Muscle of leg (tissue), 16 donors: ENCODE measurements at places on chromosomes 12 and 14. TPM values are rescaled to one million over a fixed set of nuclear protein-coding genes. Genes with fewer than 3 reads are reported as not detected.

GALNT16 gene
- 10.7 TPM for total RNA-seq

CCDC88C gene
- total RNA-seq: 12.5 TPM

CLEC1B gene
- total RNA-seq: 0.13 TPM

TMEM63C gene
- total RNA-seq: 0.71 TPM

ASPG gene
- total RNA-seq: 0.71 TPM

TAS2R30 gene
- 4.3 TPM for total RNA-seq

PHETA1 gene
- 5.5 TPM for total RNA-seq

EFS gene
- total RNA-seq: 20.8 TPM

EPYC gene
- 0.04 TPM for total RNA-seq

GRIP1 gene
- 2.2 TPM for total RNA-seq

FOXM1 gene
- 6.5 TPM for total RNA-seq

GRCh38 chr14:66490143-66491111 lies 4.3 kb downstream of the CCDC196 start:
- DNase-seq: no peak

GRCh38 chr14:67674139-67674479 lies 323 bp downstream of the VTI1B start:
- peak; percentile 83 for DNase-seq

DNA sequence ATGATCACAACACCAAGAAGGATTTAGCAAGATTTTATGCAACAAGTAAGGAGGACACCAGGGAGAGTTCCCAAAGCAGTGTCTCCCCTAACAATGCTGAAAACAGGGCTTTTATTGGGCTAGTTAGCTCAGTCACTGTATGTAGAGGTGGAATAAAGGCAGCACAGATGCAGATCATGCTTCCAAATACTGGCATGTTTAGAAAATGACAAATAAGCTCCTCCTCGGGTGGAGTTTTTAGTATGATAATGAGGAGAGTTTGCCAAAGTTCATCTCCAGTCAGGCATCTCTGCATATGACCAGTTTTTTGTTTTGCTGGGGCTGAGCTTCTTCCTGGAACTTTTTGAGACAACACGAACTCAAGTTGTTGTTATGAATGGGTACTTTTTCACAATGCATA lies 4.4 kb upstream of the AVPR1A start:
- DNase-seq: no peak

GRCh38 chr12:25347716-25348592 lies 97.2 kb upstream of the KRAS start:
- no peak for DNase-seq

DNA sequence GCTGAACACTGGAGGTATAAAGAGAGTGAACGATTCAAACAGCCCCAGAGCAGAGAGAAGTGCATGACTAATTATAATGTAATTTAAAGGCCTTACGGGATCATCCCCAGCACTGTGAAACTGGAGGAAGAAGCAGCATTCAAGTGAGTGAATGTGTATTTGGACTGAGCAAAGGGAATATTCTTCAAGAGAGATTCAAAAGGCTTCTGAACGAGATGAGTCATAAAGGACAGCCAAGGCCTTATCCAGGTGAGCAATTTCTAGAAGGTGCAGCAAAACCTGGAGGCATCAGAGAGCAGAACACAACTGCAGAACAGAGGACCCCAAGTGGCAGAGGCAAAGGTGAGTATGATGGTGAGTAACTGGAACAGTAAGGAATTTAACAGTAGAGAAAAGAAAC lies 127.2 kb downstream of the BCAT1 start:
- DNase-seq: no peak

- DNase-seq: peak; percentile 44
These were observed 87.2 kb downstream of the DAAM1 start for GRCh38 chr14:59275668-59276067.

GRCh38 chr12:127455347-127456265 lies 811.4 kb upstream of the TMEM132C start:
- DNase-seq: no peak

- DNase-seq: no peak
These were observed 189.7 kb upstream of the GRIN2B start for GRCh38 chr12:14171106-14171505.

DNA sequence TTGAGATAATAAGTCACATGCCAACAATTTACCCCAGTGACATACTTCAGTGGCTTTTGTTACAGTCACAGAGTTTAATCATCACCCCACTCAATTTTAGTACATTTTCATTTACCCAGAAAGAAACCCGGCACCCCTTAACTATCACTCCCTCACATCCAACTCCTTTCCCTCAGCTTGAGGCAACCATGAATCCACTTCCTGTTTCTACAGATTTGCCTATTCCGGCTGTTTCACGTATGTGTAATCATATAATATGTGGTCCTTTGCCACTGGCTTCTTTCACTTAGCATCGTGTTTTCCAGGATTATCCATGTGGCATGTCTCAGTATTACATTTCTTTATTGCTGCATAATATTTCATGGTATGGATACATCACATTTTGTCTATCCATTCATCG lies 147.5 kb downstream of the CFAP54 start:
- DNase-seq: no peak

DNA sequence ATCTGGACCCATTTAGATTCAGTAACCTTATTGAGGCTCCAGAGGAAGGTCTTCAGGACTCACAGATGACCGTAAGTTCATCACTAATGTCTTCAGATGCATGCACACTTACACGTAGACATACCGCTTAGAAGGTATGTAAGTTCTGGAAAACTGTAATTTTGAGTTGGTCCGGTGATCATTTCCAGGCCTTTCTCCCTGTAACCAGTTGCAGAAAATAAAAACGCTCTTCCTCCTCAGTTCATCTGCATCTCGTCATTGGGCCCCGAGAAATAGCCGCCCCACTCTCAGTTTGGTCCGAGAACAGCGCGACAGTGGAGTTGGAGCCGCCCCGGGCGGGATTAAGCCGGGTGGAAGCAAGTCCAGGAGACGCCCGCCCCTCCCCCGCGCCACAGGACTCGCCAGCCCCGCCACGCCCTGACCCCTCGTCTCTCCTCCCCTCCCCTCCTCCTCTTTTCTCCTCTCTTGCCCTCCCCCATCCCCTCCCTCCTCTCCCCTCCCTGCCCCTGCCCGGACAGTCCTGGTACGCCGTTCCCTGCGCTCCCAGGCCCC lies 83.7 kb downstream of the TNFAIP2 start:
- peak; percentile 95 for DNase-seq

GRCh38 chr14:52473557-52473956 lies 78.7 kb downstream of the TXNDC16 start:
- peak; percentile 56 for DNase-seq

GRCh38 chr12:68636268-68636667 lies 25.6 kb downstream of the RAP1B start:
- DNase-seq: no peak

DNA sequence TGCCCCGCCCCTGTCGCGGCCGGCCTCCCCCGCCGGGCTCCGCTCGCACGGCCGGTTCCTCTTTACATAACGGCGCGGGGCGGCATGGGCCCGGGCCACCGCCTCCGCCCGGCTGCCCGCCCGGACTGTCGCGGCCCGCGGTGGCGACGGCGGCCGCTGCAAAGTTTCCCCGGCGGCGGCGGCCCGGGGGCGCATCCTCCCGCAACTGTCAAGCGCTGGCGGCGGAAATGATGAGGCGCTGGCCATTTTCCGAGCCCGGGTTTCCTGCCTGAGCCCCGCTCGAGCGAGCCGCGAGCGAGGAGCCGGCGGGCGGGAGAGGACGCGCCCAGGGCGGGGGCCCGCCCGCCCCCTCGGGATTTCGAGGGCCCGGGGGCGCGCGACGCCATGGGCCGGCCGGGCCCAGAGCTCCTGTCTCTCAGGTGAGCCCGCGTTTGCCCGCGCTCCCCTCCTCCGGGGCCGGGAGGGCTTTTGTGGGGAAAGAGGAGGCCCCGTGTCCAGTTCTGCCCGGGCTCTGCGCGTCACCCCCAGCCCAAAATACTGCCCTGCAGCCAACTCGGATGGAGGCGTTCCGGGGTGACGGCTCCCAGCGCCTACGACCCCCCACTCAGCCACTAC lies at the start of gene SH2B3:
TSS of gene SH2B3 (plus strand) at position 65 of the 615 bp plus-strand sequence. CDS start 12,223 bp downstream, outside the sequence.
- DNase-seq: peak; percentile 84

GRCh38 chr12:120904197-120904773 lies at the start of gene SPPL3:
SPPL3 (minus strand) TSS chr12:120904358; CDS start chr12:120903867, 491 bp downstream.
- peak; percentile 97 for DNase-seq

- DNase-seq: no peak
These were observed 58.7 kb downstream of the POLR3B start for GRCh38 chr12:106416273-106416672.

DNA sequence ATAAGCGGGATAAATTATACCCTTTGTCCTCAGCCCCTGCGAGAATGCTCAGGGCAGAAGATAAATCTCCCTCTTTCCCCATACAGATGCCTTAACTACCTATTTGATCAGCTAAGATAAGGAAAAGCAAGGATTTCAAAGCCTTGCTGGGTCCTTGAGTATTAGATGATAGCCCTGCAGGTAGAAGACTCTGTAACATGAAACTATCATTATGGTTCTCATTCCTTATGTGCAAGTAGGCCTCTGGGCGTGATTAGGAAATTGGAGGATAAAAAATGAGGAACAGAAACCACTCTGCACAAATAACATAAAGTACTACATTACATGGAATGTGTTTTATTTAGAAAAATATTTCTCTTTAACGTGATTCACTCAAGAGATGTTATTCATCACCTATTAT lies 14.5 kb upstream of the WDR89 start:
- DNase-seq: no peak

DNA sequence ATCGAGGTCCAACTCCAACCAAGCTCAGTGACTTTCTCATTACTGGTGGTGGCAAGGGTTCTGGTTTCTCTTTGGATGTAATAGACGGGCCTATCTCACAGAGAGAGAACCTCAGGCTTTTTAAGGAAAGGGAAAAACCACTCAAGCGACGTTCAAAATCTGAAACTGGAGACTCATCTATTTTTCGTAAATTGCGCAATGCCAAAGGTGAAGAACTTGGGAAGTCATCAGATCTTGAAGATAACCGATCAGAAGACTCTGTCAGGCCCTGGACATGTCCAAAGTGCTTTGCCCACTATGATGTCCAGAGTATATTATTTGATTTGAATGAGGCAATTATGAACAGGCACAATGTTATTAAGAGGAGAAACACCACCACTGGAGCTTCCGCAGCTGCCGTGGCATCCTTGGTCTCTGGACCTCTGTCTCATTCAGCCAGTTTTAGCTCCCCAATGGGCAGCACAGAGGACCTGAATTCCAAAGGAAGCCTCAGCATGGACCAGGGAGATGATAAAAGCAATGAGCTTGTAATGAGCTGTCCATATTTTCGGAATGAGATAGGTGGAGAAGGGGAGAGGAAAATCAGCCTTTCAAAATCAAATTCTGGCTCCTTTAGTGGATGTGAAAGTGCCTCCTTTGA lies 343.5 kb upstream of the RGS6 start:
- DNase-seq: no peak

- DNase-seq: no peak
These were observed 156.3 kb downstream of the PELI2 start for GRCh38 chr14:56274556-56274955.

- peak; percentile 54 for DNase-seq
These were observed 144.2 kb downstream of the PLEKHA5 start for GRCh38 chr12:19273482-19274330.

GRCh38 chr14:92223025-92223424 lies 99.9 kb upstream of the SLC24A4 start:
- DNase-seq: peak; percentile 21

GRCh38 chr12:88897723-88898122 lies 317.5 kb upstream of the KITLG start:
- peak; percentile 78 for DNase-seq
